ENCODE measurements at places on chromosomes 2 and 18. TPM values are rescaled to one million over a fixed set of nuclear protein-coding genes. Genes with fewer than 3 reads are reported as not detected.

DNA sequence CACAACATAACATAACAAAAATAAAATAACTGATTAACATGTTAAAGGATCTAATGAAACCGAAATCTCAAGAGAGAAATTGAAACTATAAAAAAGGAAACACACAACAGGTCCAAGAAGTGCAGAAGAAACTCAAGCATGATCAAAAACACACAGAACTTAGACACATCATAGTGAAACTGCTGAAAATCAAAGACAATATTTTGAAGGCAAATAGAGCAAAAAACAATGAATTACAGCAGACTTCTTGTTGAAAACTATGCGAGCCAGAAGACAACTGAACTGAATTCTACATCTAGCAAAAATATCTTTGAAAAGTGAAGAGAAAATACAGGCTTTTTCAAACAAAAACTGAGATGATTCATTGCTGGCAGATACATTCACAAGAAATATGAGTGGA is 61.3 kb downstream of the UGP2 start:
- DNase-seq = no peak

DNA sequence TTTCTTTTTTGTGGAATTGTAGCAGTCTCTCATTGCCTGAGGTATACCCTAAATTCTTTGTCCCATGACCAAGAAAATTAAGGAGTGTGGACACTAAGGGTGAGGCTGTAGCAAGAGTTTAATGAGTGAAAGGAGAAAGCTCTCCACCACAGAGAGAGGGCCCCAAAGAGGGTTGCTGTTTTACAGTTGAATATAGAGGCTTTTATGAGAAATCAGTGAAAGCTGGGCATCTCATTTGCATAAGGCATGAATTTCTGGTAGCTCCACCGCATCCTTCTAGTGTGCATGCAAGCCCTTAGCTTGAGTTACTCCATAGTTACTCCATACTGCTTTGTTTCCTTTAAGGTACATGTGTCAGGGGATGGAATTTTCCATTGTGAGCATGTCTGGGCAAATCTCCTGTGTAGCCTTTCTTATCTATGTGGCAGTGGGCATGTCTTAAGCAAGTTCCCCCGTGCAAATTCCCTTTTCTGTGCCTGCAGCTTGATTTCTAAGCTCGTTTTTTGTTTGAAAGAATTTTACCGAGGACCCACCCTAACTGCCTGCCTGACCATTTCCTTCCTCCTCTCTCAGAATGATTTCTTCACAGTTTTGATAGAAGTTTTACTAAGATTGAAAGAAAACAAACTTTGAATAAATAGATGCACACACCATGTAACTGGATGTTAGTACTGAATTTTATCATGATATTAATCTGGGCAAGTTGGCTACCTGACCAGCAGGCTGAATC is 218.9 kb downstream of the PARD3B start:
- DNase-seq = no peak

DNA sequence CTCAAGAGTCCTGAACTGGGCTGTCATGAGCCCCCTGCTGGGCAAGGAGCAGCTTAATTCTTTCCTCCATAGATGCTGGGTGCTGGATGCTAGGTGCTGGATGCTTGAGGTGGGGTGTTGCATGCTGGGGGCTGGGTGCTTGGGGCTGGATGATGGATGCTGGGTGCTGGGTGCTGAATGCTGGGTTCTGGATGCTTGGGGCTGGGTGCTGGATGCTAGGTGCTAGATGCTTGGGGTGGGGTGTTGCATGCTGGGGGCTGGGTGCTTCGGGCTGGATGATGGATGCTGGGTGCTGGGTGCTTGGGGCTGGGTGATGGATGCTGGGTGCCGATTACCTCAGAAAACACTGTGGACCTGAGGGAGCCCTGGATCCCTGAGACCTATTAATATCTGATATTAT is 837.7 kb downstream of the GALR1 start:
- no peak for DNase-seq

- DNase-seq = no peak
Observed at GRCh38 chr2:29663268-29663667, 258.1 kb downstream of the ALK start.

Gene SCRN3
- polyA plus RNA-seq = 20.8 TPM
